Left kidney (tissue), 8 donors: ENCODE measurements at places on chromosomes 3 and 15.

DNA sequence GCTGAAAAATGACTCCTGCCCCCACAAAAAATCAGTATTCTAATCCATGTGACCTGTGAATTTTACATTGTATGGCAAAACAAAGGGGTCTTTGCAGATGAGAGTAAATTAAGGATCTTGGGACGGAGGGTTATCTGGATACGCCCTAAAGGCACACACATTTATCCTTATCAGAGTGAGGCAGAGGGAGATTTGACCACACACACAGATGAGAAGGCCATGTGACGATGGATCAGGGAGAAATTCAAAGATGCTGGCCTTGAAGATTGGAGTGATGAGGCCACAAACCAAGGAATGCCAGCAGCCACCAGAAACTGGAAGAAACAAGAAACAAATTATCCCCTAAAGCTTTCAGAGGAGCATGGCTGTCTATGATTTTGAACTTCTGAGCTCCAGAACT lies 288.5 kb downstream of the XXYLT1 start:
- DNase-seq = no peak

- DNase-seq = no peak
These were observed 10.6 kb upstream of the UTS2B start for GRCh38 chr3:191340966-191341365.

DNA sequence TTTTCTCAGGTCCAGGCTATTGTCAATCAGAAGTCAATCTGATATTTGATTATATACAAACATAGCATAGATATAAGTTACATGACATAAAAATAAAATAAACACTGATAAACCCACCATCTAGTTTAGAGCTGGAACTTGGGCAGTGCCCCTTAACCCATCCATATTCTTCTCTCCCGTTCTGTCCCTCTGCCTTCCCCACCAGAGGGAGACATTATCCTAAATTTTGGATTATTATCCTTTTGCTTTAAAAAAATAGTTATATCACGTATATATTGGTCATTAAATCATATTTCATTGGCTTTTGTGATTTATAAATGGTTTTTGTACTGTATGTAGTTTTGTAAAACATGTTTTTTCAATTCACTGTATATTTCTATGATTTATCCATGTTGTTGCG lies 107.9 kb downstream of the GMPS start:
- no peak for DNase-seq

DNA sequence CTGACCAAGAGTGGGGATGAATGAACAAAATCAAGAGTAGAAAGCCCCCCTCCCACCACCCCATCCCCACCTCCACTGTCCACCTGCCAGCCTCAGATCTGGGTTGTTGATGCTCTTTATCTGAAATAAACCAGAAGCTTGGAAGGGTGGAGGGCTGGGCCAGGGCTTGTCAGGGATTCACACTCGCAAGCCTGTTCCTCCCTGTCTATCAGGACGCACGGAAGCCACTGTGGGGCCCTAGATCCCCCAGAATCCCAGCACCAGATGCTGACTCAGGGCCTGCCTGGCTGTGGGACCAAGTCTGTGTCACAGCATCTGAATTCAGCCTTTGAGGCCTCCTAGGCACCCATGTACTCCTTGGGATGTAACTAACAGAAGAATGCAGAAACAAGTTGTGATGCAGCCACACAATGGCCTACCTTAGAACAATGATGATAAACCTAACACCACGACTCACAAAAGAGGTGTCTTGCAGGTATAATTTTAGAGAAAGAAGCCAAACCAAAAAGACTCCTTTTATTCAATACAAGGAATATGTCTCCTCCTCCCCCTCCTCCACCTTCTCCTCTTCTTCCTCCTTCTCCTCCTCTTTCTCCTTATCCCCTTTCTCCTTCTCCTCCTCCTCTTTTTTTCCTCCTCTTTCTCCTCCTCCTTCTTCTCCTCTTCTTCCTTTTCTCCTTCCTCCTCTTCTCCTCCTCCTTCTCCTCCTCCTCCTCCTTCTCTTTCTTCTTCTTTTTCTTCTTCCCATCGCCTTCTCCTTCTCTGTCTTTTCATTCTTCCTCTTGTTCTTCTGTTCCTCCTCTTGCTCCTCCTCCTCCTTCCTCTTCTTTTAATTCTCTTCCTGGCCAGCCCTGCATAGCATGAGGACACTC lies 234.7 kb downstream of the PLCL2 start:
- DNase-seq = no peak

DNA sequence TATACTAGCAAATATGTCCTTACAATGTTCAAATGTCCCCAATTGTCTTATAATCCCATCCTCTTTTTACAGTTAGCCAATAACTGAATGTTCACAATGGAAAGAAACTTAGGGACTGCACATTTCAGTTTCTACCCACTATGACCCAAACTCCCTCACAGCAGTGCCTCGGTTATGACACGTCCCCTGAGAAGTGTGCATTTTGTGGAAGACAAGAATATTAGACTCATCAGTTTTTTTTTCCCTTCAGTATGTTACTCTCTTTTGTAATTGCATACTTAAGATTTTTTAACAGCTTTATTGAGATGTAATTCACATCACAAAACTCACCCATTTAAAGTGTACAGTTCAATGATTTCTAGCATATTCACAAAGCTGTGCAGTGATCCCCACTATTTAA lies 64.8 kb downstream of the IGF2BP2 start:
- no peak for DNase-seq

GRCh38 chr3:70816346-70816745 lies 503.9 kb upstream of the MDFIC2 start:
- no peak for DNase-seq

GRCh38 chr3:12336099-12336498 lies 47.2 kb downstream of the PPARG start:
- DNase-seq = no peak

GRCh38 chr3:123034996-123035395 lies 7.4 kb upstream of the SEMA5B start:
- DNase-seq = no peak

DNA sequence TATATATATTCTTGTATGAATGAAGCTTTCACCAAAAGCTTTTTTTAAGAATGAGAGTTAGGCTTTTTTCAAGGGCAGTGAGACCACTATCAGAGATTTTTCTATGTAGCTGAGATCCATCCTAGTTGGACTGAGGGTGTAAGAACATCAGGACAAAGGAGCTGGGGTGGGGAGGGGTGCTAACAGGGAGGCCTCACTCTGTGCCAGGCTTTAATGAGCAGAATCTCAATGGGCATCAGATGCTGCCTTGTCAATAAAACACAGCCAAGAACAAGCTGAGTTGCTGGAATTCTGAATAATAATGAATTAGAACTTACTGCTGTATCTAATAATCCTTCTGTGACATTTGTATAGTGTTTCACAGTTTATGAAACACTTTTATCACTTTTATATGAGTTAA lies 41.4 kb upstream of the USP3 start:
- no peak for DNase-seq

- DNase-seq = no peak
These were observed 92.4 kb upstream of the TSC22D2 start for GRCh38 chr3:150315721-150316120.

DNA sequence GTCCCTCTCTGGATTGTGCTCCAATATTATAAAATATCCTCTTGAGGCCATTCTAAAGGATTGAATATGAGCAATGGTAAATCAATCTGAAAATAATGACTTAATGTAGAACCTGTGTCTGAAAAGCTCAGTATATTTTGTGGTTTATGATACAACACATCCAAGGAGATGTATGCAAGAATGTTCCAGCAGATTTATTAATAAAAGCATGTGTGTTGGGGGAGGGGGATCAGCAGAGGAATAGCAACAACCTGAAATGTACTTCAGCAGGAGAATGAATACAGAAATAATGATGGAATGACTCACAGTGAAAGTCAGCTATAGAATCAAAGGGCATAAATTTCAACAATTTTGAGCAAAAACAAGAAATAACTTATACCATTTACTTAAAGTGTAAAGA lies 56.7 kb upstream of the NUDT16 start:
- DNase-seq = no peak

- DNase-seq = no peak
These were observed 56.4 kb downstream of the FILIP1L start for GRCh38 chr3:100057716-100058575.

GRCh38 chr3:176951586-176952292 lies 245.5 kb downstream of the TBL1XR1 start:
- DNase-seq = no peak

GRCh38 chr3:123094516-123095313 lies 27.9 kb downstream of the PDIA5 start:
- no peak for DNase-seq

DNA sequence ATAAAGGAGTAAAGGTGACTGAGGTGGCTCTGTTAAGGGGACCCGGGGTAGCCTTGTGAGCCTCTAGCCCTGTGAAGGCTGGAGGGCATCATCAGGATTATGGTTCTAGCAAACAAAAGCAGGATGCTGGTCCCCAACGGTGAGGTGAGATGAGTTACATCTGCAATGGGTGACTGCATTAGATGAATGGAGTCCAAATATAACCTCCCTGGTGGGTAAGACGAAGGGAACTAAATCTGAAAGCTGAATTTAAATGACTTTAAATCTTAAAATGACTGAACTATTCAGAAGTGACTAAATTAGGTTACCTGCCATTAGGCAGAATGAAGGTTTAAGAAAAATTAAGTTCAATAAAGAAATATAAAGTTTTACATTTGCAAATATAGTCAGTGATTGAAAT lies 4.6 kb upstream of the HLTF start:
- no peak for DNase-seq

GRCh38 chr3:98513091-98513511 lies 9.6 kb downstream of the CLDND1 start:
- no peak for DNase-seq

DNA sequence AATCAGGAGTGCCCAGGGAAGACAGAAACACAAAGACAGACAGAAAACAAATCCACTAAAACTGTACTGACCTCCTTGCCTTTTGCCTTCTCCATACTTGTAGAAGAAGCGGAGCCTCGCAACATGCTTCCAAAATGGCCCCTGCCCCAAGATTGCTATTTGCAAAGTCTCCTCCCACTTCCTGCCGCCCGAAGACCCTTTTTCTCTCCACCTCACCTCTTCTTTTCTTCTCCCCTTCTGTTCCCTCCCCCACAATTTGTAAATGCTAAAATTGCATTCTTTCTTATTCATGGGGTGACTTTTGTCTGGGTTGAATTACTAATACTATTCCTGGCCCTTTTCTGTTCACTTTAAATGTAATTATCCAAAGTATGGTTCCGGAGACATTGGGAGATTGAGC lies at the start of gene DPPA4:
Gene DPPA4 (minus strand): TSS at position 154 of the 400 bp plus-strand sequence. CDS start 29 bp downstream, at position 125.
- no peak for DNase-seq

GRCh38 chr15:64146885-64147681 lies 4.4 kb upstream of the SNX22 start:
- no peak for DNase-seq

DNA sequence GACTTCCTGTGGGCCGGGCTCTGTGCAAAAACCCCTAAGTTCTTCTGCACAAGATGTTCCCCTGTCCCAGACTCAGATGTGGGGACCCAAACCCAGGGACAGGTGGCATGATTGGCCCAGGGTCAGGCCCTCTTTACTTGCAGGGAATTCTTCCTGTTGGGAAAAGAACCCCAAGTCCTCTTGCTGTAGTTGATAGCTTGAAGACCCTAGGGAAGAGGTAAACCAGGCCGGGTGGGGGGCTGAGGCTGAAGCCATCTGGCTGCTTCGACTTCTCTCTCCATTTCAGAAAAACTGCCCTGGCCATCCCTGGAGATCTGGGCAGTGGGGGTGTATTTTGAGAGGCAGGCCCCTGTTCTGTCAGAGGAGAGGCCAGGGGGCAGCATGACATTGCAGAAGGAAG lies 23.5 kb downstream of the SSUH2 start:
- DNase-seq = no peak

GRCh38 chr3:10518506-10519150 lies 13.2 kb upstream of the ATP2B2 start:
- no peak for DNase-seq

DNA sequence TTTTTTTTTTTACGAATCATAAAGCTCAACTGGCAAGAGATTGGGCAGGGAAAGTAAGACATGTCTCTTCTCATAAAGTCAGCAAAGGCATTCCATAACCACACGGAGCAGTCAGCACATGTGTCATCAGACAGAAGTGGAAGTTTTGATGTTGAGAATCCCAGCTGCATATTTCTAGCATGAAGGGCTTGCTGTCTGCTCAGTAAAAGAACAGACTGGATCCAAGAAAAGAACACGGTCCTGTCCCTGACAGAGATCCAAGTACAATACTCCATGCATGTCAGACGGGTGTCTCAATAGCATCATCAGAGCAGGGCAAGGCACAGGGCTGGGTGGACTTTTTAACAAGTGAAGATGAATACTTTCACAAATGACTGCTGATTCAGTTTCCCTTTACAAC lies 38.2 kb downstream of the ABI3BP start:
- DNase-seq = no peak

GRCh38 chr3:73609315-73609641 lies 15.5 kb downstream of the PDZRN3 start:
- no peak for DNase-seq

DNA sequence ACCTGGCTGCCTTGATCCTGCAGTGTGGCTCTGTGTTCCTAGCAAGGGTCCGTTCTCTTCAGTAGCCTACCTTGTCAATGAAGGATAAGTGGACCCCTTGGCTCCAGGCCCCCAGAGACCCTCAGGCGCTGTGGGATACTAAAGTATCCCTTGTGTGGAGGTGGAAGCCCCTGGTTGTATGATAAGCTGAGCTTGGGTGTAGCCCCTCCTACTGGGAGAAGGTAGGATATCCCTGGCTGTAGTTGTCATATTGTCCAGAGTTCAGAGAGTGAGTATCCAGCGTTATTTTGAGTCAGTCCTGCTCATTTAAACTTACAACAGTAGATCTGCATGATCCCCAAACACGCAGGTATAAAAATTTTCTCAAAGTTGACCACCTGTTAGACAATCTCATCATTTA lies 496.8 kb downstream of the CNTN4 start:
- DNase-seq = no peak

GRCh38 chr3:136473716-136474326 lies 223.7 kb downstream of the PCCB start:
- no peak for DNase-seq

- no peak for DNase-seq
These were observed 81.0 kb upstream of the ALCAM start for GRCh38 chr3:105285653-105286241.

- no peak for DNase-seq
These were observed 31.5 kb upstream of the ADAMTS17 start for GRCh38 chr15:100373120-100373896.

GRCh38 chr15:66655997-66656396 lies 46.0 kb upstream of the SMAD6 start:
- no peak for DNase-seq

DNA sequence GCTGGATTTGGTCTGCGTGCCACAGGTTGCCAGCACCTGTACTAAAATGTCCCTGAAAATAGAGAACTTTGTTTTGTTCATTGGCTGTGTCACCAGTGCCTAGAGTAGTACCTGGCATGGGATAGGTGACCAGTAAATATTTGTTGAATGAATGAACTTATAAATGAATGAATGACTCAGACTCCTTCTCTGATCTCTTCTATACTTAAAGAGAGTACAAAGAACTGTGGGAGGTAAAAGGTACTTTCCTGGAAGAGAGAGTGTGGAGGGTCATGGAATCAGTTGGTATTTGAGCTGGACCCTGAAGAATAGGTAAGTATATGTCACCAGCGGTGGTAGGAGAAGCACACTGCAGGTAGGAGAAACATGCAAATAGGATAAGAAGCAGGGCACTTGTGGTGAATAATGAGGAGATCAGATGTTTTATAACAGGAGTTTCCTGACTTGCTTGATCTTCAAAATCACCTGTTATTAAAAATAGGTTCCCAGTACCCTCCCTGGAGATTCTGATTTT lies 149.4 kb downstream of the LPP start:
- DNase-seq = no peak
